Fibroblast of the aortic adventitia (primary cell): ENCODE measurements at places on chromosomes 5 and 9. TPM values are rescaled to one million over a fixed set of nuclear protein-coding genes. Genes with fewer than 3 reads are reported as not detected.

Gene CTNND2
- 1.9 TPM in 1 of 2 replicates, not detected in the other for total RNA-seq

Gene OR1J2
- total RNA-seq, result 1.6 TPM in 1 of 2 replicates, not detected in the other

Gene TMEM174
- not detected in 2 replicates for total RNA-seq

Gene HARS2
- 22.7 and 39.0 TPM in 2 replicates for total RNA-seq

Gene PPP1R26
- 2.8 and 5.2 TPM in 2 replicates for total RNA-seq

Gene SLC23A1
- total RNA-seq, result not detected in 2 replicates

Gene C5orf58
- not detected in 2 replicates for total RNA-seq

Gene SYK
- not detected in 2 replicates for total RNA-seq

Gene PCDH1
- 0.90 and 3.2 TPM in 2 replicates for total RNA-seq

Gene TRAF1
- total RNA-seq, result 1.8 and 8.5 TPM in 2 replicates

Gene GLRA1
- not detected in 2 replicates for total RNA-seq

Gene EXOSC2
- total RNA-seq, result 28.2 and 31.5 TPM in 2 replicates

Gene PPIP5K2
- total RNA-seq, result 32.1 and 71.9 TPM in 2 replicates

Gene GRM6
- not detected in 2 replicates for total RNA-seq

Gene FST
- total RNA-seq, result 80.2 and 104 TPM in 2 replicates

Gene CER1
- total RNA-seq, result not detected in 2 replicates

Gene RNF145
- 35.2 and 42.9 TPM in 2 replicates for total RNA-seq

Gene ST8SIA4
- total RNA-seq, result 0.25 and 0.54 TPM in 2 replicates

Gene PIP5K1B
- total RNA-seq, result not detected in 2 replicates

Gene PCDHGC4
- 2.5 and 5.2 TPM in 2 replicates for total RNA-seq

Gene FOXD4L6
- total RNA-seq, result not detected in 2 replicates

Gene TLX3
- not detected in 2 replicates for total RNA-seq

Gene UBTD2
- total RNA-seq, result 21.5 and 28.4 TPM in 2 replicates

Gene ADCY2
- under 0.01 and 0.09 TPM in 2 replicates for total RNA-seq

Gene SLC1A3
- 3.7 and 4.1 TPM in 2 replicates for total RNA-seq

Gene TEX48
- total RNA-seq, result not detected in 2 replicates

Gene SH3TC2
- 1.6 and 4.1 TPM in 2 replicates for total RNA-seq

Gene PAXX
- 7.1 and 18.3 TPM in 2 replicates for total RNA-seq

Gene DIRAS2
- 1.6 TPM in 1 of 2 replicates, not detected in the other for total RNA-seq

Gene NPDC1
- 23.8 and 31.6 TPM in 2 replicates for total RNA-seq

Gene PCDHB5
- total RNA-seq, result 0.45 and 0.57 TPM in 2 replicates

Gene PCDHB7
- total RNA-seq, result 0.63 and 0.98 TPM in 2 replicates

Gene TMEM215
- not detected in 2 replicates for total RNA-seq

Gene FAM153A
- not detected in 2 replicates for total RNA-seq
